ENCODE measurements at places on chromosomes 13 and 19.

- DNase-seq: no peak
These were observed 6.2 kb upstream of the DZIP1 start for GRCh38 chr13:95650696-95651095.

GRCh38 chr19:9862938-9863337, 27.8 kb downstream of the PIN1 start:
- DNase-seq: no peak

- DNase-seq: peak; percentile 4
These were observed 949 bp upstream of the ZNF260 start for GRCh38 chr19:36528921-36529518.

- no peak for DNase-seq
These were observed 13.8 kb downstream of the SHC2 start for GRCh38 chr19:447064-447426.

DNA sequence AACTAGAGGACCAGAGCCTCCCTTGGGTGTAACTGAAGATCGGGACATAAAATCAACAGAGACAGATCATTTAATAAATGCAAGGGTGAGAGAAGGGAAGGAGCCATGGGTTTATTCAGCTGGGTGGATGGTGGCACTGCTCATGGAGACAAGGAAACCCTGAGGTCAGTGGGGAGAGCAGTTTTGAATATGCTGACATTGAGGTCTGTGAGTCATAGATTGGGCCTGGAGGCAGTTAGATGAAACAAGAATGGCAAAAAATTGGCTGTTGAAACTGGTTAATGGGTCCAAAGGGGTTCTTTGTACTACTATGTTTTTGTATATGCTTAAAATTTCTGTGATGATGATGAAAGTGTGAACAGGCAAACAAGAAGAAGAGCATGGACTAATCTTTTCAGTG, 5.1 kb upstream of the GTF3A start:
- DNase-seq: no peak

GRCh38 chr13:50158385-50159165, 143.3 kb downstream of the KCNRG start:
- DNase-seq: no peak
